ENCODE measurements at places on chromosomes 3 and 15. TPM values are rescaled to one million over a fixed set of nuclear protein-coding genes. Genes with fewer than 3 reads are reported as not detected.

GRCh38 chr15:85116066-85116465, 134.4 kb downstream of the PDE8A start:
- no peak for DNase-seq

- DNase-seq, result no peak
Observed at GRCh38 chr3:23949784-23950183, 4.7 kb downstream of the NR1D2 start.

DNA sequence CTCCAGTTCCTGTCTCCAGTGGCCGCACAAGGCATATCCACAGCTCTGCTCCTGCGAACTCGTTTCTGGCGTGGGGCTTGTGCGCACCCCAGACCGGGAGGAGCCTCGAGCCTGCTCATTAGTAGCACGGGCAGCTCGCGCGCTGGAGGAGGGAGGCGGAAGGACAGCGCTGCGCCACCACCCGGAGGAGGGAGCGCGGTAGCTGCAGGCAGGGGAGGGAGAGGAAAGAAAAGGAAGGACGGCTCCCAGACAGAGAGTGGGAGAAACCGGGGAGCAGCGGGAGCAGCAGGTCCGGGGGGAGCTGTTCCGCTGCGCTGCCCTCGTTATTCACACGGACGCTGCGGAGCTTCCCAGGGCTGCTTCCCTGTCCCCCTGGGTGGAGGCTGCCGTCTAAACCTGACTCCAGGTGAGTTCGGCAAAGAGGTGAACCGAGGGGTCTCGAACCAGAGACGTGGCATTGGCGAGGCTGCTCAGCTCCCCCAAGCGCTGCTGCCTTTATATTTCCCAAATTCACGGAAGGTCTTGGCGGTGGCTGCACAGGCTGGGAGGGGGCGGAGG, 121.3 kb upstream of the ZNF717 start:
- no peak for DNase-seq

The AP3B2 gene
- not detected for total RNA-seq

The ITIH1 gene
- not detected for total RNA-seq

The TRIM42 gene
- total RNA-seq, result not detected

The GPR149 gene
- total RNA-seq, result not detected

The CDCP1 gene
- total RNA-seq, result 0.45 TPM

All from HFFc6 (cell line).